Activated CD8-positive, alpha-beta T cell treated with anti-CD3 and anti-CD28 coated beads for 36 hours (primary cell): ENCODE measurements at places on chromosomes 16 and 17.

GRCh38 chr17:2222901-2223616 lies 80.5 kb downstream of the SMG6 start:
- peak; percentile 74 for DNase-seq

DNA sequence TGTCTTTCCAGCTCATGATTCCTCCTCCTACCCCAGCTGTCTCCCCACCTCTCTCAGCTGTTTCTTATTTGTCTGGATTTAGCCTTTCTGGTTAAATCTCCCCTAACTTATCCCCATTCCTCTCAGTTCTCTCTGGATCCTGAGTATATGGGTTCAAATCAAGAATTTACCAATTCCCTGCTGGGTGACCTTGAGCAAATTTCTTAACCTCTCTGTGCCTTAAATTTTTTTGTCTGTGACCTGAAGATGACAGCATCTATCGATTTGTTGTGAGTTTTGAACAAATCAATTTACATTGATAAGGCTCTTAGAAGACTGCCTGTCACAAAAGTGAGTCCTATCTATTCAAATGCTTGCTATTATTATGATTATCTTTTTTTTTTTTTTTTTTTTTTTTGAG lies 2.0 kb upstream of the KCNG4 start:
- no peak for DNase-seq

GRCh38 chr16:81816793-81817210 lies 37.7 kb downstream of the PLCG2 start:
- DNase-seq: no peak

DNA sequence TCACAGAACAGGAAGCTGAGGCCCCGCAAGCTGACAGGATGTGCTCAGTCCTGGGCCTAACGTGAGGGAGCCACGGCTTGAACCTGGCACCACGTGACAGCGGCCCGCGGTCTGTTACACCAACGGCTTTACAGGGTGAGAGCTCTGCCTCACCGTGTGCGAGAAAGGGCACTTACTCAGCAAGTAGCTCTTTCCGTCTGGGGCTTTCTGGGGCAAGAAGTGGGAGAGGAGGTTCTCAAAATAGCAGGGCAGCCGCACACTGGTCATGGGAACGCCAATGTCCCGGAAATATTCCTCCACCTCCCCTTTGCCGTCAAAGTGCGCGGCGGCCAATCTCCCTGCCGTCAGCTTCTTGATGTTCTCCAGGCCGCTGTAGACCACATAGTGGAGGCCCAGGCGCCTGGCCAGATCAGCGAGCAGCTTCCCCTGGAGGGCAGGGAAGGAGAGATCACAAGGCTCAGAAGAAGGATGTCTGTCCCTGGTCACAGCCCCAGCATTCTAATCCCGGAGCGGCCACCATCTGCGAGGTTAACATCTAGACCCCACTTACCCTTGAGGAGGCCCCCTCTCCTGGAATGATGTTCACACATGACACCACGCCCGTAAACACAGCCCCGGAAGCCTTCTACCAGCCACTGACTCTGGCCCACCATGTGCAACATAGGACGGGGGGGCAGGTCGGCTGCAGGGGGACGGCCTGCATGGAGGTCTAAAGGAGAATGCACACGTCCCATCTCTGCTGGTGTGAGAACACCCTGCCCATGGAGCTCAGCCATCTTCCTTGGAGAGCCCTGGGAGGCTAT lies 8.2 kb downstream of the NMRAL1 start:
- peak; percentile 83 for DNase-seq

DNA sequence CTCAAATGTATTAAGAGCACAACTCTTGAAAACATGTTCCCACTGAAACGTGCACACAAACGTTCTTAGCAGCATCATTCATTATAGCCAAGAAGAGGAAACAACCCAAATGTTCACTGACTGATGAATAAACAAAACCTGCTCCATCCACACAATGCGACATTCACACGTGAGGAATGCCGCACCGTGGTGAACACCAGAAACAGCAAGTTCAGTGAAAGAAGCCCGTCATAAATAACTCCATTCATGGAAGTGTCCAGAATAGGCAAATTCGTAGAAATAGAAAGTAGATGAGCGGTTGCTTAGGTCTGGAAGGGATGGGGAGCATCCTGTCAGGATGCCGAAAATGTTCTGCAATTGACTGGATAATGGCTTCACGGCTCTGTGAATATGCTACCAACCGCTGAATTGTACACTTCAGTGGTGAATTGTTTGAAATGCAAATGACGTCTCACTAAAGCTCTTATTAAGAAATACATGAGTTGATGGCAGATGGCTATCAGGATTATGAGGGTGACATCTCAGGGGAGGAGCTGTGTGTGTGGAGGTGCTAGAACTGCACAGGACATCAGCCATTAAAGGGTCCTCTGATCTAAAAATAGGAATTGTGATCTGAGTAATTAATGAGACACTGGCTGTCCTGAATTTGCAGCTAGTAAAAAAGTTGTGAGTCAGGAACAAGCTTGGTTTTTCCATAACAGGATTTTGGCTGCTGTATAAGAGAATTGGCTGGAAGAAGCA lies 771.0 kb downstream of the KCNJ18 start:
- no peak for DNase-seq

- DNase-seq: no peak
Measured at GRCh38 chr17:82745524-82745923, 6.3 kb upstream of the TBCD start.

GRCh38 chr16:75921281-75921680 lies 195.0 kb upstream of the CPHXL start:
- DNase-seq: no peak

DNA sequence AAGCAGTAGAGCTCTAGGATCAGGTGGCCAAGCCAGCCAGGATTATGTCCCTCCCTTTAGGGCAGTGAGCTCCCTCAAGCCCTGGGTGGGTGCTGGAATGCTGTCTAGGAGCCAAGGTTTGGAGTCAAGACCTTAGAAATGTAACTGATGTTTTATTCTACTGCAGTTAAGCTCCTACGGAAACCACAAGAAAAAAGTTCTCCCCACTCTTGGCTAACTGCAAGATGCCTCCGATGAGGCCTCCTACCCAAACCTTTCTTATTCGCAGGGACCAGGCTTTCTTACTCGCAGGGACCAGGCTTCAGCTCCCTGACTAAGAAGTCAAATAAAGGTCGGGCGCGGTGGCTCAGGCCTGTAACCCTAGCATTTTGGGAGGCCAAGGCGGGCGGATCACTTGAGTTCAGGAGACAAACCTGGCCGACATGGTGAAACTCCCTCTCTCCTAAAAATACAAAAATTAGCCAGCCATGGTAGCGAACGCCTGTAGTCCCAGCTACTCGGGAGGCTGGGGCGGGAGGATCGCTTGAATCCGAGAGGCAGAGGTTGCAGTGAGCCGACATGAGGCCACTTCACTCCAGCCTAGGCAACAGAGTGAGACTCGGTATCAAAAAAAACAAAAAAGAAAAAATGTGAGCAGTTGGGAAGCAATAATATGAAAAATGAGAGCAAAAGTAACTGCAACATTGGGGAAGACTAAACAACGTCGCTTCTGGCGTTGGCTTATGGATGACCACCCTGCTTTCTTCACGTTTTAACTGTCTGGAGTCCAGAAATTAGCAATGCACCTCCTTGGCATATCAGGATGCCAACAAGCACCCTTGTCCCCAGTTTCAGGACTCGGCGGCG lies 31.7 kb upstream of the ARL4D start:
- peak; percentile 49 for DNase-seq

- no peak for DNase-seq
Measured at GRCh38 chr16:85193876-85194275, 81.6 kb upstream of the CIBAR2 start.

DNA sequence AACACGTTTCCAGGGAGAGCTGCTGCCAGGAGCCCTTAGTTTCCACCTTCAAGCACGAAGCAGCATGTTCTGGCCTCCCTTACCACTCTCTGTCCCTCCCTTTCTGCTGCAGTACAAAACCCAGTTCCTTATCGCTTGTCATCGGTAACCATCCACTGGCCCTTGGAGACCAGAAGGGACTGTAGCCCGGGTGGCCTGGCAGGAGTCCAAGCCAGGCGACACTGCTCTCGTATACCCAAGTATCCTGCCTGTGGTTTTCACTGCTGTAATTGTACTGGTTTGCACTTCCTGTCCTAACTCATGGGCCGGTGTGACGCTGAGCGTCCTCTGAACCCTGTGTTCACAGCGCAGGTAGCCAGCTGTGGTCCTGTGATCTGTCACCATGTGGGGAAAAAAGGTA lies 81.1 kb downstream of the MAF start:
- DNase-seq: peak; percentile 4
